HFFc6 (cell line): ENCODE measurements at places on chromosomes 5 and 9.

GRCh38 chr5:158121678-158122077 lies 262.7 kb upstream of the CLINT1 start:
- DNase-seq, result no peak

- DNase-seq, result no peak
Observed at GRCh38 chr5:107781451-107781850, 110.7 kb upstream of the EFNA5 start.

- DNase-seq, result no peak
Observed at GRCh38 chr5:124935065-124935464, 188.6 kb upstream of the ZNF608 start.

DNA sequence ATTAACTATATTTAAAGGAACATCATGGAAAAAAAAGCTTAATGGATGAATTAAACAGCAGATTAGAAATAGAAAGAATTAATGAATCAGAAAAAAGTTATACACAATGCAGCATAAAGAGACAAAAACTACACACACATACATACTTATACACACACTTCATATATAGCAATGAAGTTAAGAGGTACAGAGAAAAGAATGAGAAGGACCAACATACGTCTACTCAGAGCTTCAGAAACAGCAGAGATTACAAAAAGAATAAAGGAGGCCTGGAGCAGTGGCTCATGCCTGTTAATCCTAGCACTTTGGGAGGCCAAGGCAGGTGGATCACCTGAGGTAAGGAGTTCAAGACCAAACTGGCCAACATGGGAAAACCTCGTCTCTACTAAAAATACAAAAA lies 133.9 kb upstream of the TNPO1 start:
- DNase-seq, result no peak

GRCh38 chr9:123368536-123369153 lies 12.6 kb downstream of the CRB2 start:
- DNase-seq, result no peak

DNA sequence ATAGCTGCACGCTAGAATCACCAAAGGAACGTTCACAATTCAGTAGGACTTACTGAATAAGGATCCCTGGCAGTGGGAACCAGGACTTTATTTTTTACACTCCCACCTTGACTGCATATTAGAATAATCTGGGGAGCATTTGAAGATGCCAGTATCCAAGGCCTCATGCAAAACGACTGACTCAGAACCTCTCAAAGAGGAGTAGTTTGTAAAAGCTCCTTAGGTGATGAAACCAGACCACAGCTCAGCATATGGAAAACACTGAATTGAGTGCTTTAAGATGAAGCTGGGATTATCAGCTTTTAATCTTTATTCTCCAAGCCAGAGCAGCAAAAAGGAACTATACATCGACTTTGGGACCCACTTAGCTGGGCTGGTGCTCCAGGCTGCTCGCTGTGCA lies 288.3 kb downstream of the MLLT3 start:
- DNase-seq, result no peak

GRCh38 chr9:20463823-20464222 lies 158.5 kb downstream of the MLLT3 start:
- DNase-seq, result no peak

DNA sequence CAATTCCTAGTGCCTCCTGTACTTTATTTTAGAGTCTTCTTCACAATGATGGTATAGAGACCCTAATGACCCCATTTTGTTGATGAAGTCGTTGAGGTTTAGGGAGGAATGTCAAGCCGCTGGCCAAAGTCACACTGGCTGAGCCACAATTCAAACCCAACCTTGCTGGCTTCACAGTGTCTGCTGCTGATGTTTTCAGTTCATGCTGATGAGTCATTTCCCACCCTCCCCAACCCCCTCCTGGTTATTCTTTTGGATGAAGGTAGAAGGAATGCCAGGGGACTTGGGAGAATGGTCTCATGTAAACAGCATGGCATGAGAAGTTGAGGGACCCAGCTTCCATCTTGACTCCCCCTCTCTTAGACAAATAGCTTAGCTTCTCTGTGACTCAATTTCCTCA lies 68.6 kb downstream of the TMEM252 start:
- DNase-seq, result no peak

GRCh38 chr9:134378901-134379338 lies 52.7 kb downstream of the RXRA start:
- DNase-seq, result peak; percentile 49

DNA sequence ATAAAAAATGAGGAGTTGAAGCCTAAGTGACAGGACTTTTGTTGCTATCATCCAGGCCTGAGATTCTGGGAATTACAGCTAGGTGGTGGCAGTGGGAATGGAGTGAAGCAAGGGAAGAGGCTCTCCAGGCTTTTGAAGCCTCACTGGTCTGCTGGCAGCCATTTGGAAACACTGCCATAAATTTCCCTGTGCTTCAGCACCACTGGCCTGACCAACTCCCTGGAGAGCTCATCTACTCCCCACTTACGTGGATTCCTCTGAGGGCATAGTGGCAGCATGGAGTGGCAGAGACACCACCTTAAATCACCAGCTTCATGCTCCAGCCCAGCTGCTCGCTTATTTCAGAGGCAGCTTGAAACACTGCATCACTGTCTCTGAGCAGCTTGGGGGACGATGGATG lies 518.2 kb downstream of the TLR4 start:
- DNase-seq, result no peak

DNA sequence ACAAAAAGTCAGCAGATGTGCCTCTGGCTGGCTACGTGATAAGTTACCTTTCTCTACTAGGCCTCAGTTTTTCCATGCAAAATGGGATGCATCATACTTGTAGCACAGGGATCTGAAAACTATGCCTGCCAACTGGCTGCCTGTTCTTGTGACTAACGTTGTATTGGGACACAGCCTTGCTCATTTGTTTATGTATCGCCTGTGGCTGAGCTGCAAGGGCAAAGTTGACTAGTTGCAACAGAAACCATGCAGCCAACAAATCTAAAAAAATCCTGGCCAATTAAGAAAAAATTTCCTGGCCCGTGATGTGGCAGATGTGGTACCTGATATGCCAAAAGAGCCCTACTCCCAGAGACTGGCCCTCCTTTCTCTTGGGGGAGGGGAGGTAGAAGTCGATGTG lies 131.3 kb downstream of the SEC61B start:
- peak; percentile 98 for DNase-seq

GRCh38 chr5:14685757-14686156 lies 21.2 kb downstream of the OTULIN start:
- peak; percentile 72 for DNase-seq

GRCh38 chr5:122154491-122154890 lies 25.1 kb downstream of the ZNF474 start:
- DNase-seq, result peak; percentile 58

GRCh38 chr9:20552874-20553557 lies 69.3 kb downstream of the MLLT3 start:
- DNase-seq, result no peak

DNA sequence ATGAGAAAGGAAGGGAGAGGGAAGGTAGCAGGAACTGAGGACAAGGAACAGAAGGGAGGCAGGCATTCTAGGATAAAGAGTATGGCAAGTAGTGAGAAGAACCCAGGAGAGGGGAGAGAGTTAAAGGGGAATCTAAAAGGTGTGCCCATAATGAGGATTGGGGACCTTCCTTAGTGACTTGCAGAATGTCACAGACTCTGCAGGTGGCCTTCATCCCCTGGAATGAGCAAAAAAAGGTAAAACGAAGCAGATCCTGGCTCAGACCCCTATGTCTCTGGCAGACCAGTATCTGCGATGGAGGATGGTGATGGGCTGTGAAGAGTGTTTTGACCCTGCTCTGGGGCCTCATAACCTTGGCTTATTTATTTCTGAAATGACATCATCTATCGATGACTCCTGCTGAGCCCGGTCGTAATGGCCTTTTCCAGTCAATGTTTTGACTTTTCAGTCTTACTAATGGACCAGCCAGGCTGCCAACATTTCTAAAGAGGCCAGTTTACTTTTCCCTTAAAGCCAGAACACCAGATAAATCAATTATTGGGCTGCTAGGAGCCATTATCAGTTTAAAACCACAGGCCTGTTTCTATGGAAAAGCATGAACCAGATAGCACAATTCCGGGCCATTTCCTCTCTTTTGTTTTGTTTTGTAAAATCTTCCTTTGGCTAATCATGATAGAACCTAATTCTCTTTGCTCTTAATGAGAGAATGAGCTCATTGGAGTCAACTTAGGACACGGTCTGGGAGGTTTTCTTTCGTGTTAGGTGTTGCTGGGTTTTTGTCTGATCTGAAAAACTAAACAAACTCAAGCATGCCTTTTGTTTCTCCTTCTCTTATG lies 3.1 kb downstream of the TMOD1 start:
- DNase-seq, result no peak

GRCh38 chr5:159933531-159934485 lies 17.5 kb downstream of the ADRA1B start:
- no peak for DNase-seq

DNA sequence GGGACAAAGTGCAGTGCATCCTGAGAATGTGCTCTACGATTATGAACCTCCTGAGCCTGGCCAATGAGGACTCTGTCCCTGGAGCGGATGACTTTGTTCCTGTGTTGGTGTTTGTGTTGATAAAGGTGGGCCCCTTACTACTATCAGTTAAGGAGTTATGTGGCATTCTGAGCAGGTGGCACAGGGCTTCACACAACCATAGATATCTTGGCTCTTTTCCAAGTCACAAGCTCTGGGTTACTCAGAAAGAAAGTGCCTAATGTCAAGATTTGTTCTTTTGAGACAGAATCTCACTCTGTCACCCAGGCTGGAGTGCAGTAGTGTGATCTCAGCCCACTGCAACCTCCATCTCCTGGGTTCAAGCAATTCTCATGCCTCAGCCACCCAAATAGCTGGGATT lies 99.0 kb downstream of the GAPVD1 start:
- no peak for DNase-seq

- no peak for DNase-seq
Observed at GRCh38 chr5:155434681-155435080, 421.1 kb downstream of the KIF4B start.

DNA sequence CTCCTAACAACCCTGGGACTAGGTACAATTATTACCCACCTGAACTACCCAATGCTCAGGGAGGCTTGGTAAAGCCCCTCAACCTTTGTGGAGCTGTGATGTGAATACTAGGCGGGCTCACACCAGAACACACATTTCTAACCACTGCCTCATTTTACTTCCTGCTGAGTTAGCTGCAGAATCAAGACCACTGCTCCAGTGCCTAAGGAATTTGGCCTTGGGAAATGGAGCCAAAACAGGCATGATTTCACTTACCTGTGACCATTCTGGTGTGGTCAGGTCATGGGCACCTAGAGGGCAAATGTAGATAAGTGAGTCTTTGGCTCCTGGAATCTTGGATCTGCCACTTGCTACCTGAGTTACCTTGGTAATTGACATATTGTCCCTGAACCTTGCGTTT lies 5.2 kb downstream of the WWC1 start:
- DNase-seq, result no peak

DNA sequence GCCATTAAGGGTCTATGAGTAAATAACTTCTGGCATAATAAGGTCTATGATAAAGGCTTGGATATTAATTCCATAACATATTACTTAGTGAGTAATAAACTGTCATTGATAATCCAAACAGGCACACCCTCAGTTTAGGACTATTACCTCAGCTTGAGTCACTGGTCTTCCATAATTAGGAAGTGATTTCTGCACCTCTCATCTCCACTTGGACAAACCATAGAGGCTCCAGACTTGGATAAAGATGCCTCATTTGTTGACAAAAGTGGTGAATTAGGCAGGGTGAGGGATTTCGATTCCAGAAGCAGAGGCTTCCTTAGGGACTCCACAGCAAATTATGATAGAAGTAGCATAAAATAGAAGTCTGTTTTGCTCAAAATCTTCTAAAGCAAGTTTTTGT lies 127.5 kb upstream of the MTAP start:
- peak; percentile 49 for DNase-seq

GRCh38 chr9:133731876-133732638 lies 6.1 kb downstream of the SARDH start:
- DNase-seq, result peak; percentile 28

GRCh38 chr9:132401824-132402223 lies 4.8 kb downstream of the TTF1 start:
- DNase-seq, result no peak

GRCh38 chr9:4035777-4036176 lies 264.1 kb downstream of the GLIS3 start:
- DNase-seq, result no peak

GRCh38 chr5:156497804-156498208 lies 170.8 kb downstream of the SGCD start:
- peak; percentile 5 for DNase-seq

- no peak for DNase-seq
Observed at GRCh38 chr5:181215997-181216989, 6.8 kb upstream of the TRIM41 start.

- no peak for DNase-seq
Observed at GRCh38 chr9:19102181-19102630, 498 bp downstream of the HAUS6 start.

- DNase-seq, result no peak
Observed at GRCh38 chr5:108639366-108639765, 108.3 kb upstream of the FER start.

DNA sequence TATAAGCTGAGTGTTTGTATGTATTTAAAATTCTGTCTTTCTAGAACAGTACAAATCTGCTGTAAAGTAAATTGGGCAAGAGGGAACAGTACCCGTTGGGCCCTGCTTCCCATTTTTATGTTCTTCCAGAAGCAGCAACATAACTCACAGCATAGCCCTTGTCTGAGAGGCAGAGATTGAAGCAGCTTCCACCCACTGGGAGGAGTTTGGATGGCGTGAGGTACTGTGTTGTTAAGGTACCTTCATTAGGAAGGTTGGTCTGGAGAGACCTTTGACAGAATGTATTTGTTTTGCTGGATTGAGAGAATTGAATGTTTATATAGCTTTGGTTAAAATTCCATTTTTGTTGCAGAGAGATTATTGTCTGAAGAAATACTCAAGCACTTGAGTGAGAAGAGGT lies 24.8 kb downstream of the RAI14 start:
- DNase-seq, result no peak

- DNase-seq, result no peak
Observed at GRCh38 chr5:118597543-118597942, 390.8 kb downstream of the DTWD2 start.

DNA sequence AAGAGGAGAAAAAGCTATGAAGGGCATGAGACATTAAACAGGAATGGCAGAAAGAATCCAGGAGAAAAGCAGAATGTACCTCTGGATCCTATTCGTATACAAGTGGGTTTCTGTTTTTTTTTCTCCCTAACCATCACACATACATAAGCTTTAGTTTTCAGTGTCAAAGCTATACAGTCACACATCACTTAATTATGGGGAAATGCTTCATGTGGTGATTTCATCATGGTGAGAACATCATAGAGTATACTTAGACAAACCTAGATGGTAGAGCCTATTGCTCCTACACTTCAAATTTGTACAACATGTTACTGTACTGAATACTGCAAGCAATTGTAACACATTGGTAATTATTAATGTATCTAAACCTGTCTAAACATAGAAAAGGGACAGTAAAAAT lies 290.6 kb downstream of the AOPEP start:
- DNase-seq, result peak; percentile 30

GRCh38 chr5:116658141-116658540 lies 83.5 kb upstream of the SEMA6A start:
- no peak for DNase-seq

GRCh38 chr9:130193531-130194377 lies 21.6 kb downstream of the NCS1 start:
- DNase-seq, result no peak
